Thyroid gland (tissue), 4 donors: ENCODE measurements at places on chromosomes 2 and 18.
A peak's percentile ranks its signal among the peaks of the same experiment; 100 is the strongest.

- DNase-seq, result peak; percentile 49
Observed at GRCh38 chr2:25279091-25279651, 62.6 kb downstream of the DNMT3A start.

- DNase-seq, result no peak
Observed at GRCh38 chr2:34447097-34447496, 848.0 kb upstream of the FAM98A start.

DNA sequence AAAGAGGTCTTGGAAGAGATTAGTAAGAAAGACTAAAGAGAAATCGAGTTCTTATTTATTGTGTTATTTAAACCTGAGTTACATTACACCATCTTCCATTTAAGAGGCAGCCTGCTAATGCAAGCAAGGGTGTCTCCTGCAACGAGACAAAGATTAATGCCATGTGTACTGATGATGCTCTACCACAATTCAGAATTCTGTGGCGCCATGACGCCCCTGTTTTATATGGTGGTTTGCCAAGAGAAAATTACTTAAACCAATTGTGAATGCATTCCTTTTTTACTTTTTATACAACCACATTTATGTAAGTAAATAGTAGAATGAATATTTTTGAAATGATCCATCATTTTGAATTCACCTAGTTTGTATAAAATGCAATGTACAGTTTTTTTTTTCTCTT, 356.1 kb upstream of the ZEB2 start:
- no peak for DNase-seq

DNA sequence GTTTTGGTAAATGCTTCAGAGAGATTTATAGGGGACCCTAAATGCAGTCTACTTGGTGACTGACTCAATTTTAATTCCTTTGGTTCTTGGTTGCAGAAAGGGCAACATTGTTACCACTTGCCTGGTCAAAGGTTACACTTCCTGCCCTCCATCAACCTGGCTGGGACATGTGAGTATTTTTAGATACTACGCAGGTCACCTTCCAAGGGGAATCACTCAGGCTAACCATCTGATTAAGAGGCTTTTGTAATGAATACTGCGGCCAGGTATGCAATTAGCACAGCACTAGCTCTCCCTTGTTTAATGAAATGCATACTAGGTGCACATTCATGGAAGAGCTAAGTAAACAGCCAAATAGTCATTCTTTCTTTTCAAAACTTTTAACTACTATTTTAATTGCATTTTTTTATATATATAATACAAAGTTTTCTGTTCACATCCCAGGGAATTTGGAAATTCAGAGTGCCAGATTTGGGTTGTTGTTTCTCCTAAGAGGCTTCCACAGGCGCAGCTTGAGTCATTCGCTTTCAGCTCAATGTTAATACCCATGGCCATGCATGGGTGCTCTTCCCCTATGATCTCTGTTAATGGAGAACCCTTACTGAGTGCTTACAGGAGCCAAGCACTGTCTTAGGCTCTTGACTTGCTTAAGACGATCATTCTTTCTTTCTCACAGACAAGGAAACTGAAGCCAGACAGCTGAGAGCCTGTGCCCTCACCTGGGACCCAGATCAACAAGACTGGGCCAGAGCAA, 152.2 kb downstream of the MTX2 start:
- DNase-seq, result peak; percentile 38

- no peak for DNase-seq
Observed at GRCh38 chr18:56083523-56084287, 495.7 kb upstream of the TCF4 start.

- DNase-seq, result no peak
Observed at GRCh38 chr2:217215877-217216276, 356.0 kb upstream of the TNP1 start.

DNA sequence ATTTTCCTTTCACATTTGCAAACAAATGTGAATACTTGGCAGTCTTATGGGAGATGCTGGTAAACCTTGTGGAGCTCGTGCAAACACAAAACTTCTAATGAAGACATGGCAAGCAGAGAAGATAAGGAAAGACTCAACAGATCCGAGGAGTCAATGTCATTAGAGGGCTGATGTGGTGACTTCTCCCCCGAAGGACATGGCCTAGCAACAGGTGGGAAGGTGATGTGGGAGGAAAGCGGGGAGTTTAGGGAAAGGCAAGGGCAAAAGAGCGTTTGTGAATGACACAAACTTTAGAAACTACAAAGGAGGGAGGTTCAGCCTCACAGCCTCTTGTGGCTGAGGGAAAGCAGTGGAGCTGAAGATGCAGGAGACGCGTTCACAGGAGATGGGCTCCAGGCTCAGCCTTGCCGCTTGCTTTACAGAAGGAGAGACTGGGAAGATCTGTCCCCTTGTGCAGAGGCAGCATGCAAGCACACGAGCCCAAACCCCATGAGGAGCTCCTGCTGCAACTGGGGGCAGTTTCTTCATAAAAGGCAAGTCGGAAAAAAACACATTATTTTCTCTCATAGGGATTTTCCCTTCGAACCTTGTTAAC, 86.6 kb downstream of the SOWAHC start:
- no peak for DNase-seq

- DNase-seq, result no peak
Observed at GRCh38 chr2:59076079-59076619, 835.0 kb upstream of the FANCL start.

GRCh38 chr2:164896634-164897355, 55.2 kb upstream of the COBLL1 start:
- no peak for DNase-seq

DNA sequence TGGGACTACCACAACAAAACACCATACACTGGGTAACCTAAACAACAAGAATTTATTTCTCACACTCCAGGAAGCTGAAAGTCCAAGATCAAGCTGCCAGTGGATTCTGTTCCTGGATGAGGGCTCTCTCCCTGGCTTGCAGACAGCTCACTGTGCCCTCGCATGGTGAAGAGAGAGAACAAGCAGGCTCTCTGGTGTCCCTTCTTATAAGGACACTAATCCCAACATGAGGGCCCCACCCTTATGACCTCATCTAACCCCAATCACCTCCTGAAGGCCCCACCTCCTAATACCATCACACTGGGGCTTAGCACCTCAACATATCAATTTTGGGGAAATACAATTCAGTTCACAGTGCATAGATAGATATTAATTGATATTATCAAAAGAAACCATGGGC, 83.5 kb downstream of the BIN1 start:
- DNase-seq, result no peak
